Stimulated activated CD4-positive, alpha-beta T cell treated with anti-CD3 and anti-CD28 coated beads, Interleukin-1b, Interleukin-23, amount 100 ng/mL, for 1 hour (primary cell): ENCODE measurements at places on chromosomes 1 and 21.

GRCh38 chr1:51543858-51544257, 24.8 kb upstream of the EPS15 start:
- DNase-seq: no peak

DNA sequence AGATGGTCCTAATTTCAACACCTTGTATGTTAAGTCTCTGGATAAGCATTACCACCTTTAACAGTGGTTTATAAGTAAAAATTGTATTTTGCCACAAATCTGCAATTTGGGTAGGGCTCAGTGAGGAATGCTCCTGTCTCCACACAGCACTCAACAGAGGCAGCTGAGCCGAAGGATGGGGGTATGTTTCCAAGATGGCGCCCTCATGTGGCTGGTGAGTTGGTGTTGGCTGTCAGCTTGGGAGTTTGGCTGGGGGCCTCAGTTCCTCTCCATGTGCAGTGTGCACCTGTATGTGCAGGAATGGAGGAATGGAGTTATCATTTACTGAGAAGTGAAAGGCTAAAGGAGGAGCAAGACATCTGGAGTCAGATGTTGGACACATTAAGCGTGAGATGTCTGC, 136.8 kb downstream of the GABPA start:
- no peak for DNase-seq

GRCh38 chr1:205812271-205812877, 624 bp downstream of the SLC41A1 start:
- no peak for DNase-seq

GRCh38 chr1:59541161-59541560, 244.3 kb downstream of the FGGY start:
- DNase-seq: no peak

DNA sequence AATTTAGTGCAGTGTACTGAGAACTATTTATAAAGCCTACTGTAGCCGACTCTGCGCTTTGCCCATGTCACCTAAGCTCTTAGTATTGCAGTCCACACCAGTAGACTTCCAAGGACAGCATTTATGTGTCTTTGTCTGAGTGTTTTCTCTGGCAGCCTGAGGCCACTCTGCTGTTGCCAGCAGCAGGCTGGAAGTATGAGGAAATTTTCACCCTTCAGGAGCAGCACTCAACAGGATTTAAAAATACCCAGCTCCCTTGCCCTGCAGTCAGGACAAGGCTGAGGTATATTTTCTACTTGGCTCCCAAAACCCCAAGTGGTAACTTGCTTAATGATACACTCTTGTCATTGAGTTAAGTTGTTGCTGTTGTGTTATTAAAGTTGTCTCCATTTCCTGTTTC, 230.1 kb downstream of the SRGAP2C start:
- no peak for DNase-seq

- no peak for DNase-seq
Measured at GRCh38 chr1:37096523-37096922, 62.2 kb upstream of the GRIK3 start.

DNA sequence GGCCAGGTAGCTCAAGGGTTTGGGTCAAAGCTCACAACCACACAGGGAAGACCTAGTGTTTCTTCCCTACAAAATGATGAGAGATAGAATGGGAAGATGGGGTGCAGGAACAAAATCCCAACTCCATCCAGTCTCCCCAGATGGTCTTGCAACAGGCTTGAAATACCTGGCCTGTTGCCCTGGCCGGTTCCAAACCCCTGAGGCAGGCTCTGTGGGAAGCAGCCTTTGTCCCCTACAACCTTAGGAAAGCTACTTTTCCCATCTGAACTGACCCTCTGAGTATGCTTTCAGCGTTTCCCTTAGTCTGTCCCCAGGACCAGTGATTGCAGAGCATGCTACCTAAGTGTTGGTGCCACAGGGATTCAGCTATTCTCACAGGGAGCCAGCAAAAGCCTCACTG, 104.0 kb downstream of the GDAP2 start:
- no peak for DNase-seq

GRCh38 chr1:223020770-223021169, 122.3 kb downstream of the TLR5 start:
- no peak for DNase-seq

- DNase-seq: no peak
Measured at GRCh38 chr1:186502087-186502486, 41.2 kb upstream of the PDC start.

DNA sequence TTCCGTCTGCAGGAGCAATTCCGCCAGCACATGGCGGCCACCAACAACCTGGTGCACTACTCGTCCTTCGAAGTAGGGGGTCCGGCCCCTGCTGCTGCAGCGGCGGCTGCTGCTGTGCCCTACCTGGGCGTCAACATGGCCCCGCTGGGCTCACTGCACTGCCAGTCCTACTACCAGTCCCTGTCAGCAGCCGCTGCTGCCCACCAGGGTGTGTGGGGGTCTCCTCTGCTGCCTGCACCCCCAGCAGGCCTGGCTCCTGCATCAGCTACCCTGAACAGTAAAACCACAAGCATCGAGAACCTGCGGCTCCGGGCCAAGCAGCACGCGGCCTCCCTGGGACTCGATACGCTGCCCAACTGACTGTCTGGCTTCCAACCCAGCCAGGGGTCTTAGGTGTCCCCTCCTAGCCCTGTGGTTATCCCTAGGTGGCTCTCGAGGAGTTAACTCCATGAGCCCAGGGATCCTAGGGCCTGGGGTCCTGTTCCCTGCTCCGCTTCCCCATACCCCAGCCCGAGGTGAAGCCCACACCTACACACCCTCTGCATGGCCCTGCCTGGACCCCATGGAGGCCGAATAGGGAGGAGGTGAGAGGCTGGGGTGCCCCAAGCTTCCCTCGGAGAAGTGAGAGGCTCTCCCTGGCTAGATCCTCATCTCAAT, 22.6 kb downstream of the DMBX1 start:
- DNase-seq: no peak

DNA sequence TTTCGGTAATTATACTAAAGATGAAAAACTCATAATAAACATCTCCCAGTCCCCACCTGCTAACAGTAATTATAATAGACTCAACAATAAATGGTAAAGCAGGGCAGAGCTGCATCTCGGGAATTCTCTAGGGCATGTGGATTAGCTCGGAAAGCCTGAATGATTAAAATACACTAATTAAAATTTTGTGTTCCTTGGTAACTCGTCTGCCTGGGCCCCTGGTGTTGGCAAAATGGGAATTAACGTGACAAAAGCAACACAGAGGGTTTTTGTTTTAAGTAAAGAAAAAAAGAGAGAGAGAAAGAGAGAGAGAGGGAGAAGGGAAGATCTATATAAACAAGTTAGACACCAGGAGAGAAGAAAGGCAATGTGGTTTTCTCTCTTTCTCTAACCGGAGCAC, 62.1 kb downstream of the CASZ1 start:
- DNase-seq: no peak

GRCh38 chr1:217313096-217313495, 317.8 kb downstream of the GPATCH2 start:
- no peak for DNase-seq

DNA sequence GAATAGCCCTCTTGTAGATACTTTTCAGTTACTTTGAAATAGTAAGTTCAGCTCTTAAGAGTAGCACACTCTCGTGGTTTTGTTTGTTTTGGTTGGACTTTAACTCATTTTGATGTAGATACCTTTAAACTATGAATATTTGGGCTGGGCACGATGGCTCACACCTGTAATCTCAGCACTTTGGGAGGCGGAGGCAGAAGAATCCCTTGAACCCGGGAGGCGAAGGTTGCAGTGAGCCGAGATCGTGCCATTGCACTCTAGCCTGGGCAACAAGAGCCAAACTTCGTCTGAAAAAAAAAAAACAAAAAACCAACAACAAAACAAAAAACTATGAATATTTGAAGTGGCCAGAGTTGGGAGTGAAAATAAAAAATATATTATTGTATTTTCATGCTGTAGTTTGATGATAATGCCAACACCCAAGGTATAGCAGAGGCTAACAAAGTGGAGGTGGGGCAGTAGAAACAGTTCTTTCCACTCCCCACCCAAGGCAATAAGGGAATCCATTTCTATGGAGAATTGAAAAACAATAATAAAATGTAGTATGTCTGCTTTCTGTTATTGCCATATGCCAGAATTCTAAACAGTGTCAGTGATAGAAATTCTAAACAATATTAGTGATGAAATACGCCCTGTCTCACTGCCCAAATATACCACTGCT, 1.7 kb downstream of the ZNF326 start:
- no peak for DNase-seq

- no peak for DNase-seq
Measured at GRCh38 chr1:215001419-215002021, 81.0 kb upstream of the KCNK2 start.

- DNase-seq: no peak
Measured at GRCh38 chr1:170204121-170204520, 58.4 kb downstream of the NTMT2 start.

DNA sequence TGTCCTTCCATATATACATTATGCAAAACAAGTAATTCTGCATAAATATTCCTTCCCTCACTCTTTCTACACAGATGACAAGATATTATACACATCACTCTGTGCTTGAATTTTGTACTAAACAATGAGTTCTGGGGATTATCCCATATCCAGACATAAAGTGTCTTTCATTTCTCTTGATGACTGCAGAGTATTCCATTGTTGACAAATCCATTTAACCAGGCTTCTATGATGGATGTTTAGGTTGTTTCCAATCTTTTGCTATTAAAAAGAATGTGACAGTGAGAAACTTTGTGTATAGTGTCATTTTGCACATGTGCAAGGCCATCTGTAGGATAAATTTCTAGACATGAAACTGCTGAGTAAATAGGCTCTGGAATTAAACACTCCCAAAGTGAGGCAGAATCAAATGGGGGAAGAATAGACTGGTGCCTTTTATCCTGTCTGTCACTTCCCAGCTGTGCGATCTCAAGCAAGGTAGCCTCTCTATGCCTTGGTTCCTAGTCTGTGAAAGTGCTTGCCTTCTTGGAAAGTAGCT, 29.9 kb upstream of the ATP2B4 start:
- no peak for DNase-seq

GRCh38 chr1:209527993-209528717, 55.4 kb upstream of the CAMK1G start:
- no peak for DNase-seq

DNA sequence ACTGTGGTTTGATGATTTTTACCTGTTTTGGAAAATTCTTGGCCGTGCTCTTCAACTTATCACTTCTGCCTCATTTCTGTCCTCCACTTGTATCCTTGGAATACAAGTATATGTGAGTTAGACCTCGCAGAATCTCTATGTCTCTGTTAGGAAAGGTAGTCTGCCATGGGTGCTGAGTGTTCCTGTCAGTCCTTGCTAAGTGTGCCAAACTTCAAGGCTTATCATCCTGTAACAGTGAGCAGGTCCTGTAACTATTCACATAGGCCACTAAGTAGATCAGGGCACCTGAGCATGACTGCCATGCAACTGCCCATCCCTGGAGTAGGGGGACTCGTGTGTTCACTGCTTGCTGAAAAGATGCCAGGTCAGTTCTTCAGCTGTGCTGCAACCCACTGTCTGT, 24.2 kb upstream of the BMP8B start:
- no peak for DNase-seq

DNA sequence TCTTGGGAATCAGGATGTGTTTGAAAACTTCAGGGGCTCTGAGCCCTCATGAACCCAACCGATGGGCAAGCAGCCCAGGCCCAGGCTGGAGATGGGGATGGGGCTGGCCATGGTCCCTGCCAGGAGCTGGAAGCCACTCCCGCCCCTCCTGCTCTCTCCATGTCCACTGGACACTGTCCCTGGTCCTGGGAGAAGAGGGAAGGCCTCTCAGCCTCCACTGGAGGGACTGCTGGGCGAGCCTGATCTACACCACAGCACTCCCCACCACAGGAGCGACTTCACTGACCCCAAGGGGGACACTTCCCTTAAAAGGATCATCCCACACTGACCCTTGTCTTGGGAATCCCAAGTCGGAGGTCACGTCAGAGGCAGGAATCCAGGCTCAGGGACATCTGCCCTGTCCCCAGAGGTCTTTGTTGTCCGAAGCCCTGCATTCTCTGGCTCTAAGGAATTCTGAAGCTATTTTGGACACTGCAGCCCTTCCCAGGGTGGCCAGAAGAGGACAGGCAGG, 16.9 kb upstream of the COL18A1 start:
- DNase-seq: no peak

DNA sequence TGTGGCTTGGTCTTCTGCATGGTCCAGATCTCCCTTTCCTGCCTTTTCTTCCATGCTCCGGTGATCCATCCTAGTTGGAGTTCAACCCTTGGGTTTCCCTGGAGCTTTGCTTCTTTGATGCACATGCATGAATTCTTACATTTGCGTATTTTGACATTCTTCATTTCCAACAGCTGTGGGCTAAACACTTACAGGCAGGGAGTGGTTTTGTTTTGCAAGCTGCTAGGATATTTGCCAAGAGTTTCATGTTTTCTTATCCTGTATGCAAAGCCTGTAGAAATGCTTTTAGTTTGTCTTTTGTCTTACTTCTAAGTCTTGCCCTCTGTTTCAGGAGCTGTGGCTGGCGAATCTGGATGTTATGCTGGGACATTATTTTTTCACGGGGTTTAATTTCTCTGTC, 90.3 kb upstream of the PAXBP1 start:
- no peak for DNase-seq
